ENCODE measurements at places on chromosomes 3 and 15.

GRCh38 chr3:192408007-192408646 lies 319.2 kb downstream of the FGF12 start:
- no peak for DNase-seq

- no peak for DNase-seq
Observed at GRCh38 chr3:192273001-192273696, 454.2 kb downstream of the FGF12 start.

DNA sequence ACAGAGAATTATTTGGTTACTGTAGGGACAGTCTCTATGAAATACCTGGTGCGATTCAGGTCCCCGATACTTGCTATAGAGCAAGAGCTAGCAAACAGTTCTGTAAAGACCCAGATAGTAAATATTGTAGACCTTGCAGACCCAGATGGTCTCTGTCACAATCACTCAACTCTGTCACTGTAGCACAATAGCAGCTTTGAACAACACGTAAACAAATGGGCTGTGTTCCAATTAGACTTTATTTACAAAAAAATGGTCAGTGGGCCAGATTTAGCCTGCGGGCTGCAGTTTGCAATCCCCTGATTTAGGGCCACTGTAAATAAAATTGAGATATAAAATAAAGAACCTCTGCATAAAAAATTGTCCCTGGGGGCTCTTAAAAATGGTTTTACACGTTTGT lies 127.7 kb downstream of the SV2B start:
- DNase-seq, result no peak

DNA sequence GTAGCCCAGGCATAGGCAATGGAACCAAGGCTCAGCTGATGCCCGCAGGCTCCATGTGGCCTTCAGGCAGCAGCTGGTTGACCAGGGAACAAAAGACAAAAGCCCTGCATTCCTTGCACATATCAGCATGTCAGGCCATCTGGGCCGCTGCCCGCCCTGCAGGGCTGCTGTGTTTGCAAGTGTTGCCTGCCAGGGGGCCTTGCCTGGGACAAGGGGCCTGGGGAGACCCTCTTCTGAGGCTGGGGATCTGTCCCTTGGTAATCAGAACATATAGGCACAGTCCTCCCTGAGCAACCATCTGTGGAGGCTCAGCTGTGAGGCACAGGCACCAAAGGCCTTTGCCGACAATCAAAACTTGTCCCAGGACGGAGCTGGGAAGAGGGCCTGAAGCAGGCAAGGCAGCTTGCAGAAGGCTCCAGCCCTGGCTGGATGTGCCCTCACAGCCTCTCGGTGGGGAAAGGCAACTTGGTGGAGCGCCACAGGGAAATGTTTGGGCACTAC lies 138.2 kb downstream of the TPRA1 start:
- no peak for DNase-seq

GRCh38 chr3:45938864-45939263 lies 4.4 kb upstream of the CXCR6 start:
- DNase-seq, result peak; percentile 74

- DNase-seq, result no peak
Observed at GRCh38 chr15:80777137-80777536, 2.0 kb upstream of the CEMIP start.

- DNase-seq, result no peak
Observed at GRCh38 chr3:55440104-55440708, 46.9 kb downstream of the WNT5A start.

GRCh38 chr3:25046911-25047771 lies 380.9 kb upstream of the RARB start:
- DNase-seq, result no peak

DNA sequence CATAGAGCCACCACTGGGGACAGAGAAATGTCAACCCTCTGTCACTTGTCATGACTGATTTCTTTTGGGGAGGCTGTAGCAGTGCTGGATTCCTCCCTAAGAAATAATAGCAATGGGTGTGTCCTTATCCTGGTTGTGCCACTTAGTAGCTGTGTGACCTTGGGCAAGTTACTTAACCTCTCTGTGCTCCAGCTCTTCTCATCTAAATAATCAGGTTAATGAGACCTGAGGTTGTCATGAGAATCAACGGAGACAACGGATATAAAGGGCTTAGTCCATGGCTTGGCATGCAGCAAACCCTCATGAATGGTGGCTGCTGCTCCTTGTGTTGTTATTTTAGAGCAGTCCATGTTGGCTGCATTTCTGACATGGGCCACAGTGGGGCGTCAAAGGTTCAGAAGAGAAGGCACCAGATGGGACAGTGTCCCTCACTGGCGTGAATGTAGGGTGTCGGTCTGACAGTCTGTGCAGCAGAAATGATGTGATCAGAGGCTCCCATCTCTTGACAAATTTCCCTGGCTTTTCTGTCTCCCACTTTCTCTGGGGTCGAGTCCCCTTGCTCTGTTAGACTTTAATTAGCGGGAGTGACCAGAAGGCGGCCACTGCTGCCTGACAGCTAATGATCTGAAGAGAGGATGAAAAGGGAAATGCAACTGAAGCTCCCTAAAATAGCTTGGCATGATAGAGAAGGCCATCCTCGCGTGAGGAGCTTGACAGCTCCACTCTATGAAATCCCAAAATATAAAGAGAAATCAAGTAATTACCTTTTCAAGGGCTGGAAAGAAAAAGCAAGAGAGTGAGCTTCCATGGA lies 209.4 kb downstream of the CADPS start:
- peak; percentile 9 for DNase-seq

GRCh38 chr3:5078151-5078550 lies 43.9 kb upstream of the ARL8B start:
- DNase-seq, result no peak

- DNase-seq, result no peak
Observed at GRCh38 chr15:96218623-96219455, 111.7 kb upstream of the NR2F2 start.
